Right cardiac atrium (tissue), 5 donors: ENCODE measurements at places on chromosomes 1 and 21. TPM values are rescaled to one million over a fixed set of nuclear protein-coding genes. Genes with fewer than 3 reads are reported as not detected.

The COG2 gene
- total RNA-seq: 43.2 TPM

GRCh38 chr1:40951943-40952743 is 27.4 kb upstream of the CTPS1 start:
- DNase-seq: peak; percentile 44

DNA sequence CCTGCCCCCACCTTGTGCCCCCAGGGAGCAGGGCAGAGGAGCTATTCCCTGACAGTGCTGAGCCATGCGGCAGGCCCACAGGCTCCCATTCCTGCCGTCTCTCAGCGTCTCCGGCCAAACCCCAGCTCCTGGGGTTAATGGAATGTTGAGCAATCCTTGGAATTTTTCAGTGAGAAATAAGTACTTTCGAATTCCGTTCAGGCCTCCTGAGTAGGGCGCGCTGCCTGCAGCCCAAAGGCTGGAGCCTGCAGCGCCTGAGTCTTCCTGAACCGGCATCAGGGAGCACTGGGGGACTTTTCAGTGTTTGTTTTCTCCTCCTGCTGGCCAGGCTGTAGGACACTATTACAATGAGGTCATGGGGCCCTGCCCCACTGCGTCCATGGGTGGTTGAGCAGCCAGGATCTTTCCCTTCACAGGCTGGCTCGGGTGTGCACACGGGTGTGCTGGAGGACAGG is 33.3 kb upstream of the CSF1 start:
- DNase-seq: peak; percentile 91

DNA sequence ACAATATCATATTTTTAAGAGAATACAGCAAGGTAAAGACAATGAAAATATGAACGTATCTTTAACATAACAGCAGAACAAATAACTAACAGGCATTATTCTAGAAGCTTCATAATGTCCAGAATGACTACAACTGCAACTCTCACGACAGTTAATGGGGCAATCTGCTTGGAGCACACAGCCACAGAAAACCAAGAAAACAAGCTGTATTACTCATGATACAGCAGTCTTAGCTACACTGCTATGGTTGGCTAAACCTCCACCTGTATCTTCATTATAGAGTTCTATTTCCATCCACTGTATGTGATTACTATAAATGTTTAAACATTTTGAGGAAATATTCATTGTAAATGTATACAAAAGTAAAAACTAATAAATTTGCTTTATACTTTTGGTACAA is 139.9 kb downstream of the DPYD start:
- no peak for DNase-seq

GRCh38 chr1:206969090-206969489 is 1.2 kb downstream of the FCAMR start:
- no peak for DNase-seq

DNA sequence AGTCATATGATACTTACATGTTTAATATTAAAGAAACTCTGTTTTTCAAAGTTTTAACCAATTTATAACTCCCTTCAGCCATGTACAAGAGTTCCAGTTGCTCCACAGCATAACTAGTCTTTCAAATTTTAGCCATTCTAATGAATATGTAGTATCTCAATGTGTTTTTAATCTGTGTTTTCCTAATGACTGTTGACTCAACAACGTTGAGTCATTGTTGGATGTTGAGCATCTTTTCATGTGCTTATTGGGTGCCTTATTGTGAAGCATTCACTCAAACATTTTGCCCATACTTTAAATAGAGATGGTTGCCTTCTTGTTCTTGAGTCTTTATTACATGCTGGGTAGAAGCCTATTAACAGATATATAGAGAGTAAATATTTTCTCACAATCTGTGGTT is 240.2 kb upstream of the LYPLAL1 start:
- DNase-seq: no peak

DNA sequence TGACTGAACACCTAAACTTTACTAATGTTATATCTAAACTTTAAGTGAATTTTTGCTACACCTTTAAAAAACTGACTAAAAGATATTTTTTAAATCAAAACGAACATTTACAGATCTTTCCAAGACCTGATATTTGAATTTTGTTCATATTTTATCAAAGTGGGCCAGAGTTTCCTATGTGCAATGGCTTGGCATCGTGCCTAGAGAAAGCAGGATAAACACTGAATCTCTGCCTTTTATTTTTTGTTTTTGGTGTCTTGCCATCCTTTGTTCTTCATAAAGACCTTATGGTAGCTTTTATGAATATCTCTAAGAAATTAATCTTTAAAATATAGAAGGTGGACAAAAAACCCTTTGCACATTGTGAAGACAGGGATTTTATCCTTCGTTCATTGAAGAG is 25.8 kb upstream of the VPS26C start:
- no peak for DNase-seq

DNA sequence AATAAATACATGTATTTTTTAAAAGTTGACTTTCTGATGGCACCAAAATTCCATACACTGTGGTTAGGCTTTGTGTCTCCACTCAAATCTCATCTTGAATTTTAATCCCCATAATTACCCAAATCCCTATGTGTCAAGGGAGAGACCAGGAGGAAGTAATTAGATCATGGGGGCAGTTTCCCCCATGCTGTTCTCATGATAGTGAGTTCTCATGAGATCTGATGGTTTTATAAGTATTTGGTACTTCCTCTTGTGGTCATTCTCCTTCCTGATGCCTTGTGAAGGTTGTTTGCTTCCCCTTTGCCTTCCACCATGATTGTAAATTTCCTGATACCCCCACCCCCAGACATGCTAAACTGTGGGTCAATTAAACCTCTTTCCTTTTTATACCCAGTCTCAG is 1218.4 kb upstream of the PRMT6 start:
- DNase-seq: no peak

- no peak for DNase-seq
Measured at GRCh38 chr1:75745276-75745675, 20.8 kb downstream of the ACADM start.

- no peak for DNase-seq
Measured at GRCh38 chr1:244654108-244655038, 1.4 kb downstream of the DESI2 start.

The PBX1 gene
- 75.7 TPM for total RNA-seq

The PTGS2 gene
- total RNA-seq: 6.1 TPM

The ACTL8 gene
- total RNA-seq: not detected
